ENCODE measurements at places on chromosomes 7 and 10. TPM values are rescaled to one million over a fixed set of nuclear protein-coding genes. Genes with fewer than 3 reads are reported as not detected.
A peak's percentile ranks its signal among the peaks of the same experiment; 100 is the strongest.

MBLAC1 gene
- total RNA-seq, result 3.7 TPM

FAM25C gene
- not detected for total RNA-seq

PRKCQ gene
- 1.5 TPM for total RNA-seq

FRG2B gene
- not detected for total RNA-seq

CFTR gene
- total RNA-seq, result 130 TPM

AMPH gene
- not detected for total RNA-seq

FAM25G gene
- total RNA-seq, result not detected

MAGI2 gene
- total RNA-seq, result 0.25 TPM

TMEM225B gene
- 0.27 TPM for total RNA-seq

GRCh38 chr10:71817831-71818655 is 33.0 kb downstream of the PSAP start:
- DNase-seq, result no peak

DNA sequence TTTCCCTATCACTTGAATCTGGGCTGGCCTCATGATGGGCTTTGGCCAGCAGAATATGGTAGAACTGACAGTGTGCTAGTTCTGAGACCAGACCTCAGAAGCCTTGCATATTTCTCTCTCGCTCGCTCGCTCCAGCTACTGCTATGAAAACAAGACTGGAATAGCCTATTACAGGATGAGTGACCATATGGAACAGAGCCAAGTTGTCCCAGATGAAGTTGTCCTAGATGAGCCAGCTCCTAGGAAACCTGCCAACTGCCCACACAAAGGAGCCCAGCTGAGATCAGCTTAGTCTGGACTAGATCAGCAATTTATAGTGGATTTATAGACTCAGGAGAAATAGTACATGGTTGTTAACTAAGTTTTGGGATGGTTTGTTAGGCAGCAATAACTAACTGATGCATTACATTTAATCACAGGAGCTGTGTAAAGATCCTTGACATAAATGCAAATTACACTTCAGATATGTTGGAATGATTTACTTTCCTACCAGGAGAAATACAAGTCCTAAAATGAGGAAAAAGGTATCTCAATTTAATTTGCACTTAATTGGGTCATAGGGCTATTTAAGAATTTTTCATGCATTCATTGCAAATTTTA is 6.8 kb upstream of the HECW1 start:
- DNase-seq, result no peak

DNA sequence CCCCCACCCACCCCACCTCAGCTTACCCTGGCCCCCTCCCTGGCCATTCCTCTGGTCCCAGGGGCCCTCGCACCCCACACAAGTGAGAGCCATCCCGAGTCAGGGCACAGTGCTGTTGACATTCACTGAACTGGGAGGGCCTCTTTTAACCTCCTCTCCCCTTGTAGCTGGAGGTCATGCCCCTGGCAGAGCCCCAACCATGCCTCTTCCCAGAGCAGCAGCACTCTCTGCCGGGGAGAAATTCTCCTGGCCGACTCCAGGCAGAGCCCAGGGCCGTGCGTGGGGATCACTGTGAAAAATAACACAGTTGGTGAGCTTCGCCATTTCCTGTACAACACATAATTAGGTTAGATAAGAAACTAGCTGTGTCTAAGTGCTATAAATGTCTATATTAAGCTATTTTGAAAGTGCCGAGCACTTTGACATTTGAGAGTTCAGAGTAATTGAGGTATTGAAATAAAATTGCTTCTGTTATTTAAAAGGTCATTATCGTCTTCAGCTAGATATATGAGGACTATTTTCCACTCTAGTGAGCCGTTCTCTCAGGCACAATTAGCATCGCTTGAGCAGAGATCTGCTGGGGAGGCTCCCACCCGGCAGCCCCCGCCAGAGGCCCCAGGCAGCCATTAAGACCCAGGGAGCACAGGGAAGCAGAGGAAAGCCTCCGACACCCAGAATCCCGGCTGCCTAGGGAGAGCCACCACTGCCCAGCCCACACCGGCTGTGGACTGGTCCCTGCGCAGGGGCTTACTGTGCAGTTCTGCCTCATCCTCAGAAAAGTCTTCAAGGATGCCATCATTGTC is 62.4 kb upstream of the LRRC18 start:
- no peak for DNase-seq

- DNase-seq, result no peak
Measured at GRCh38 chr7:148979827-148980226, 48.5 kb downstream of the PDIA4 start.

GRCh38 chr7:102931757-102932156 is 19.0 kb downstream of the LRRC17 start:
- no peak for DNase-seq

- DNase-seq, result no peak
Measured at GRCh38 chr10:97499561-97500296, 1.0 kb downstream of the UBTD1 start.

- no peak for DNase-seq
Measured at GRCh38 chr10:128759174-128759573, 633.0 kb upstream of the MKI67 start.

- peak; percentile 85 for DNase-seq
Measured at GRCh38 chr10:21516242-21517131, 9.0 kb downstream of the SKIDA1 start.

DNA sequence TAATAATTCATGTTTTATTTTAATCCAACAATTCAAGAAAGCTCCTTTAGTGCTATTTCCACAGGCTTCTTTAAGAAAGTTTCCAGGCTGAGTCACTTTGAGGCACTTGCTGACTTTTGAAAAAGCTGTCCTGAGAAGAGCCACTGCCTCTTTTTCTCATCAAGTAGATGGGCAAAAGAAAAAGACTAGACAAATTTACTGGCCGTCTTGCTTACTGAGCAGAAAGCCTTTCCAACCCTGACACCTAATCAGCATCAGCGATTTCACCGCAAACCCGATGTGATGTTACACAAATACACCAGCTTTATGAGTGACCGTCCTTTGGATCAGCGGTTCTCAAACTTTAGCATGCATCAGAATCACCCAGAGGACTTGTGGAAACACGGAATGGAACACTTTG is 24.3 kb downstream of the CTTNBP2 start:
- DNase-seq, result no peak

GRCh38 chr7:100603726-100604027 is 1.5 kb downstream of the PCOLCE start:
- DNase-seq, result no peak

DNA sequence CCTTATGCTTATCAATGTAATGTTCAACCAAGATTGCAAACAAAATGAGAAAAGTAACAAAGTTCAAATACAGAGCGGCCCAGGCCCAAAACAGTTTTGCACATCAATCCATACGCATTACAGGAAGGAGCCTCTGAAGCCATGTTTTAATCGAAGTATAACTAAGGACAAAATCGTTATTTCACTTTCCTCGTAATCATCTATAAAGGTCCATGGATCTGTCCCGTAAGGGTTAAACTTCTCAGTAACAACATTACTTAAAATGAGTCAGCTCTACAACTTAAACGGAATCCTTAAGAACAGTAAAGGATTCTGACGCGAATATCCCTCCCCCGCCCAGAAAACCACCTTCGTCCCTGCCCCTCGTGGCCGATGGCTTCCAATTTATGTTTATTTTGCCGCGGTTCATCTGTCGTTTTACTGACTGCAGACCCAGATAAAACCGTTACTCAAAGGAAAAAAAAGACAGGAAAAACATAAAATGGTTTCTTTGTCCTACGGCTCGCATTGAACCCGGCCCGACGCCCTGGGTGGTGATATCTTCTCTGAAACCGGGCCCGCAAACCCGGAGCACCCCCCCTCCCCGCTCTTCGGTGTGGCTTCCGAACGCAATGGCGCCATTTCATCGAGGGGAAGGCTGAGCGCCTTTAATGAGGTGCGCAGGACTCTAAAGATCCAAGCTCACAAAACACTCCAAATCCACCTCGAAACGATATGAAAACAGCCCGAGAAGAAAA is 1.1 kb downstream of the HNRNPA2B1 start:
- DNase-seq, result no peak

DNA sequence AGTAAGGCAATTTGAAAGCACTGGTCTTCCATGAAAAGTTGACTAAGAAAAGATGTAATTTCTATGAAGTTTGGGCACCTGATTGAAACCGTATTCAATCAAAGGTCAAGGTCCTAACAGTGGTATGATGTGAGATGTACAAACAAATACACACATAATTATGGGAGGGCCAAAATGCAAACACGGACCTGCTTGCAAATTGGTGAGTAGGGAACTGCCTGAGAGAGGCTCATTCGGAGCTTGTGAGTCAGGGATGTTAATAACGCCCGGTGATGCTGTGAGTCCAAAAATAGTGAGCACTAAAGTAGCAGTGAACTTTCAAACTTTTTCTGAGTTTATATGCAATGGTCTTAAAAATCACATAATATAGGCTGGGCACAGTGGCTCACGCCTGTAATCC is 34.2 kb upstream of the FAM180A start:
- no peak for DNase-seq

- peak; percentile 45 for DNase-seq
Measured at GRCh38 chr7:158406801-158407200, 180.8 kb downstream of the PTPRN2 start.

GRCh38 chr7:112083776-112084355 is 122.3 kb downstream of the DOCK4 start:
- no peak for DNase-seq

- DNase-seq, result no peak
Measured at GRCh38 chr10:83863283-83863966, 275.9 kb upstream of the GHITM start.
